NCI-H187 treated with DMSO at 0.1 percent for 48 hours (cell line): ENCODE measurements at places on chromosomes 5 and 9.

DNA sequence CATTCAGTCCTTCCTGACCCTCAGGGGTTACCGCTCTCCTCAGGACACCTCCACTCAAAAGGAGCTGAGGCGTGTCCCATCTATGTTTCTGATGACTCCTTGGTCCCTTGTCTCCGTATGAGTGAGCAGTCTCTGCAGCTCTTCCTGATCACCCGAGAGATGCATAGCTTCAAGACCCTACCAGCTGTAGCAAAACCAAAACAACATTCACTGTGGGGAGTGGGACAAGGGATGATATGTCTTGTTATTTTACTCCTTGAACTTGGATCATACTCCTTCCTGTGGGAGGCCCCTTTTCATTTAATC lies 14.4 kb downstream of the GLDC start:
- DNase-seq, result no peak

GRCh38 chr9:35755071-35755470 lies 995 bp upstream of the MSMP start:
- DNase-seq, result no peak

DNA sequence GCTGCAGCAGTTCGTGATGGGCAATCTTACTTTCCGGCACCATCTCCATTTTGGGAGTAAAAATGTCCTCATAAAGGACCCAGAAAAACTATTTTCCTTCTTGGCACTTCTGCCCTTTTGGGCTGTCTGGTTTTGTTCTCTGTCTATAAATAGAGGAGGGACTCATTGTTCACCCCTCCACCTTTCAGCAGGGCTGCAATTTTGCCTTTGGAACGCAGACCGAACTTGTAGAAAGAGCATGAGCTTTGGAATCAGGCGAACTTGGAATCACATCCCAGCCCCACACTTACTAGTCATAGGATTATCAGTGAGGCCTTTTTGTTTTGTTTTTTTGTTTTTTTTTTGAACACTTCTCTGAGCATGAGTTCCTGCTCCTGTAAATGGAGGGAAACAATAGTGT lies 178.1 kb upstream of the IL12B start:
- DNase-seq, result no peak

DNA sequence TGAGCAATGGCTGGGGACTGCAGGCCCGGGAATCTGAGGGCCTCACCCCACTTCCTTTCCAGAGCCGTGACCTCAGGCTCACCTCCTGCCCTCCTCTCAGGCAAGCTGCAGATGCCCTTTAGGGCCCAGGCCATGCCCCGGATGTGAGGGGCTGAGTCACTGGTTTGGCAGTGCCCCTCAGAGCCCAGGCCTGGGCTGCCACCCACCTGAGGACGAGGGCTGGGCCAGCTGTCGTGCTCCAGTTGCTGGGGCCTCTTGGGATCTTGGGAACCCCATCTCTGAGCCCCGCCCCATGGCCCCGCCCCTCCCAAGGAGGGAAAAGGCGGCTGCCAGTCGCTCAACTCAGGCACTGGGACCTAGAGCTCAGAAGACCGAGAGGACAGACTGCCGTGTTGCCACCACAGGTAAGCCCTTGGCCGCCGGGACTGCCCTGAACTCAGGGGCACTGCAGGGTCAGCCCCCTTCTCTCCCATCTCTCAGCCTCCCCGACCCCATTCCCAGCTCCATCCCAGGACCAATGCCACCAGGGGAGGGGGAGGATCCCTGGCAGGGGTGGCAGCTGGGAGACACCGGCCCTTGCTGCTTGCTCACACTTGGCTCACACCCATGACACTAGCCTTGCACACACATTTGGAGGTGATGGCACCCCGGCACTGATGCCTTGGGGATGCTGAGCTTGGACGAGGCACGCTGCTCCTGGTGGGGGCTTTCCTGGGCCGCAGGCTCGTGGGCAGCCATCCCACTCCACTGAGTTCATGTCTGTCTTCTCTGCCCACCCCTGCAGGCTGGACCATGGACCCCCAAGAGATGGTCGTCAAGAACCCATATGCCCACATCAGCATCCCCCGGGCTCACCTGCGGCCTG lies at the start of gene CYSRT1:
TSS of gene CYSRT1 (plus strand) at position 345 of the 865 bp plus-strand sequence. CDS start at position 793, 448 bp downstream.
- no peak for DNase-seq

DNA sequence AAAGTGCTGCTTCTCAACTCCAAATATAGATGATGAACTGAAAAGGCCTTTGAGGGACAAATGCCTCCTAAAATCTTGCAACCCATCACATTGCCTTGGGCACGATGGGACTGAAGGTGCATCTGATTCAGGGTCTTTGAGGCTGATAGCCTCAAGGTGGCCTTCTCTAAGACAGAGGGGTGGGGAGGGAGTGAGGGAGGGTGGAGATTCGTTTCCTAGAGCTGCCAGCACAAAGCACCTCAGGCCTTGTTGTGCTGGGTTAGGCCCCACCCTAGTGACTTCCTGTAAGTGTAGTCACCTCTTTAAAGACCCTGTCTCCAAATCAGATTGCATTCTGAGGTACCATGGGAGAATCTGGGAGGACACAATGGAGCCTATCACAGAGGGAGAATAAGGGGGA lies 57.1 kb downstream of the BARX1 start:
- DNase-seq, result no peak

DNA sequence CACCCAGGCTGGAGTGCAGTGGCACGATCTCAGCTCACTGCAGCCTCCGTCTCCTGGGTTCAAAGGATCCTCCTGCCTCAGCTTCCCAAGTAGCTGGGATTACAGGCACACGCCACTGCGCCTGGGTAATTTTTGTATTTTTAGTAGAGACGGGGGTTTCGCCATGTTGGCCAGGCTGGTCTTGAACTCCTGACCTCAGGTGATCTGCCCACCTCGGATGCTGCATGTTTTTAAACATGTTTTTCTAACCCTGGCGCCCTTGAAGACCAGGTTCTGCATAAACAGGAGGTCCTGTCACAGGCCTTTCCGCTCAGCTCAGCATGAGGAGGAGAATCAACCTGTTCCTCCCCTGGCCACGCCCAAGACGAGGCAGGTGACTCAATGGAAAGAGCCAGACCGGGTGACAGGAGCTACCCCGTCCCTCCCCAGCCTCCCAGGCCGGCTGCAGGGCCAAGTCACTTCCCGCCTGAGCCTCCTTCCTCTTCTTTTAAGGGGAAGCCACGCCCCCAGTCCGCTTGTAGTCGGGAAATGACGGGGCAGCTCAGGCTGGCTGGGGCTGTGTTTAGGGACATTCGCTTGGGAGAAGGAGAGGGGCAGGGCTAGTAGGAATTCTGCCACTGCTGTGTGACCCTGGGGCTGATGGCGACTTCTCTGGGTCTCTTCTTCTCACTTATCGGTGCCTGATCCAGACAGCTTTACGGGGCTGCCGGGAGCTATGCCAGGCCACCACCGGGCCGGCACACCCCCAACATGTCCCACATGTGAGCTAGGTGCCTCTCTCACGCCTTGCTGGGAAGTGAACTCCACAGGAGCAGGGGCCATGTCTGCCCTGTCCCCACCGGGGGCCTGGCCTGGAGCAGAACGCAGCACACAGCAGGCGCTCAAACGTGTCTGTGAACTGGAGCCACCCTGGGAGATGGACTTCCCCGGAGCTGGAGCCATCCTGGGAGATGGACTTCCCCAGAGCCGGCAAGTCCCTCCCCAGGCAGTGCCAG lies 6.1 kb downstream of the NOTCH1 start:
- DNase-seq, result no peak

- no peak for DNase-seq
These were observed 200.5 kb upstream of the ACTBL2 start for GRCh38 chr5:57683036-57683630.

GRCh38 chr5:94784536-94785505 lies 166.4 kb downstream of the SLF1 start:
- DNase-seq, result no peak

GRCh38 chr5:179916523-179916922 lies 8.8 kb upstream of the TBC1D9B start:
- DNase-seq, result no peak

- no peak for DNase-seq
These were observed 15.7 kb downstream of the USP20 start for GRCh38 chr9:129850821-129851550.

DNA sequence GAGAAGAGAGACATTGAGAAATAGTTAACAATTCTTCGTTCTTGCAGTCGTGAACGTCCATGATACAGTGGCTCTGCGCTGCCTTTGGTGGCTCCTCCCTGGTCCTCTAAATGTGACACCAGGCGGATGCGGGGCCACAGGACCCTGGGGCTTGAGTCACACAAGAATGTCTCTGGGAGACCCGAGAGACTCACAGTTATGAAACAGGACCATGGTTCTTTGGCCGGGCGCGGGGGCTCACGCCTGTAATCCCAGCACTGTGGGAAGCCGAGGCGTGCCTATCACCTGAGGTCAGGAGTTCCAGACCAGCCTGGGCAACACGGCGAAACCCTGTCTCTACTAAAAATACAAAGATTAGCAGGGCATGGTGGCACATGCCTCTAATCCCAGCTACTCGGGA lies 767 bp upstream of the ZDHHC11 start:
- no peak for DNase-seq

- no peak for DNase-seq
These were observed 49.9 kb upstream of the CTSL start for GRCh38 chr9:87675906-87676515.
